ENCODE measurements at places on chromosomes 1 and 21.
A peak's percentile ranks its signal among the peaks of the same experiment; 100 is the strongest.

DNA sequence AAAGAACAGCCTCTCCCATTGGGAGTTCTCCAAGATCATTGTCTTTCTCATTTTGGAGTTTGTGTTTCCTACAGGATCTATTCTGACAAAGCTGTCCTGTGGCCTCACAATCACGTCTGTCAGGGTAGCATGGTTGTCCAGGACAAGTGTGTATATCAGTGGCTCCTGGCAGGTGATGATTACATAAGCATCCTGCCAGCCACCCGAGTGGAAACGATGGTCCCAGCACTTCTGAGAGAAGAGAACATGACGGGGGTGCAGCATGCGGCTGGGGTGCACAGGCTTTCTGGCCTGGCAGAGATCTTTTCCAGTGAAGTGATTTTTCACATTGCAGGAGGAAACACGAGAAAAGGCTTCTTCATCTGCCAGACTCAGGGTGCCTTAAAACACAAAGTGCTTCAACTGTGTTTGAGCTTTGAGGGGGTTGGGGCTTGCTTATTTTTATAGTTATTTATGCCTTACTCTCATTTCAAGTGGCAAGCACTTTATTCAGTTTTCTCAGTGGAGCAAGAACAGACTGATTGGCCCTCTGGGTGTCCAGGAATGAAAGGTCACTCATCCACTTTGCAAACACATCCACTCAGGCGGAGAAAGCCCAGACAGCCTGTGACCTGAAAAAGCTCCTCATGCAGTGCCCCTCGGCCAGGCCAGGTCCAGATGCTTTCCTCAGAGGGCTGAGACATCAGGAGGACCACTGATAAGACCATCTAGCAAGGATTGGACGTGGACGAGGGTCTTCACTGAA is 186.0 kb downstream of the DUSP10 start:
- DNase-seq, result no peak

DNA sequence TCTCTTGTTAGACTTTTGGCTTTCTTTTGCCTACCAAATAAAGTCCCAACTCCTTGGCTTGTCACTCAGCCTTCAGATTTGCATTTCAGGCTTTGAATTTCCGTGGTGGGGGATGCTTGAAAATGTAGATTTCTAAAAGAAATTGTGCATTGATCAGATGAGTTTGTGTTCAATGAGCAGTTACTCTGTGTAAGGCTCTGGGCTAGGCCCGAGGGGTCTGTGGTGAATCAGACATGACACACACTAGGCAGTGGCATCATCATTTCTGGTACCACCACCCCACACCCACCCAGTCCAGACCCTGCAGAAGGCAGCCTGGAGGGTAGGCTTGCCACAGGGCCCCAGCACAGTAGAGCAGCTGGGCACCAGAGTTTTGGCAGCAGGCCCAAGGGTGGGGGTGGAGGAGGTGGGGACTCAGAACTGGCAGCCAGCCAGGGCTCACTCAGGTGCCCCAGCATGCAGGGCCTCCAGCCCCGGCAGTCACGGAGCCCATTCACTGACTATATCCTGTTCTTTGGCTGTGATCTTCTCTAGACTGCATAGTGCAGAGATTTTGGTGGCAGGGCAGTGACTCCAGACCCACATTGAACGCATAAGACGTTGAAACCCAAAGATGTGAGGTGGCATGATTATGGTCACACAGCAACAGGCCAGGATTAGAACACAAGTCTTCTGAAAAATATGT is 97.2 kb upstream of the ARTN start:
- peak; percentile 63 for DNase-seq

GRCh38 chr21:26815197-26815596 is 30.0 kb downstream of the ADAMTS1 start:
- DNase-seq, result no peak

GRCh38 chr1:160826546-160826945 is 30.6 kb downstream of the LY9 start:
- DNase-seq, result no peak

GRCh38 chr1:150534002-150534401 is 15.2 kb upstream of the ADAMTSL4 start:
- no peak for DNase-seq

GRCh38 chr1:236998546-236998945 is 5.7 kb downstream of the MT1HL1 start:
- DNase-seq, result no peak

DNA sequence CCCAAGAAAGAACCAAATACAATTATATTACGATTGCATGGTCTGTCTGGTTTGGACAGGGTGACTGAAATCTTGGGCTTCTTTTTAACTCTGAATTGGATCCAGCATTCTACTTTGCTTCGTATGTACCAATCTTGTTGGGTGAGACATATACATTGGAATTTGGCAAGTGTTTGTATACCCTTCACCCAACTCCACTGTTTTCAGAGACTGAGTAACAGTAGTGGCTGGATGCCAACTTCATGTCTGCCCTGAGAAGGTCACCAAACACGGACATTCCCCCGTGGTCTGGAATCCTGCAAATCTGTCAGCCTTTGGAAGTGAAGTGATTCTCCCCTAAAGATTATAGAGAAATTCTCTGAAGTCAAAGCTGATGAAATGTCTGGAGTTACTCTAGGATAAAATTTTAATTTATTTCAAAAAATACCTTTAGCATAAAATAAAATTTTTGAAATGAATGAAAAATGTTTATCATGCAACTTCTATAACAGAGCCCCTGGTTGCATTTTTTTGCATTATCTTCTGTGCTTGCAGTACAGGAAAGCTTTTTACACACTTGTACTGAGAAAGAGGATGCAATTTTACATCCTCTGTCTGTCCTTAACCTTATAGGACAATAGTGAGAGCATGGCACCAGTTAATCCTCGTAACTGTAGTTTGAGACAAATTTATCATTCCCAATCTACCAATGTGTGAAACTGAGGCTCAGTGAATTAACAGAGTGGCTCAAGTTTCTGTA is 201.8 kb downstream of the DISC1 start:
- no peak for DNase-seq

DNA sequence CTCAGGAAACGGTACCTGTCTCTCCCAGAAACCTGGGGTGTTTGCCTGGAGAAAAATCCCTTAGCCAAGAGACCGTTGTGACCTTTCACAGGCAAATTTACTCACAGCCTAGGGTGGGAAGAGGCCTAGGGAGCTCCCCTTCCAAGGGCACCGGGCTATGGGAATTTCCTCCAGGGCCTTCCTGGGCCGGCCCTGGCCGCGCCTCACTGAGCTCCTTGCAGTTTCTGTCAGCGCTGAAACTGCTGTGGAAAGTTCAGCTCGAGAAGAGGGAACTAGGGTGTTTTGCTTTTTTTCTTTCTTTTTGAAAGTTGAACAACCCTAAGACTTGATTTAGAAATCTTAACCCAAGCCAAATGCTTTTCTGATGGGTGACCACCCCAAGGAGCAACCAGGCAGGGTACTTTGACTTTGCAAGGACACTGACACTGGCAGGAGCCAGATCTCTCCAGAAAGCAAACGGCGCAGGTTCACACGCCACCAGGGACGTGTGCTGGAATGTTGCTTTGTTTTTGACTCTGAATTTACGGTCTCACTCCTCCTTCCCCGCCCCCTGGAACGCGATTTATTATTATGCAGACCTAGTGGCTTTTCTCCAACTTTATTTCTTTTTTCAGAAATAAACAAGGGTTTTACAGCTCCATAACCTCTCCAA is 229.6 kb upstream of the JUN start:
- no peak for DNase-seq

DNA sequence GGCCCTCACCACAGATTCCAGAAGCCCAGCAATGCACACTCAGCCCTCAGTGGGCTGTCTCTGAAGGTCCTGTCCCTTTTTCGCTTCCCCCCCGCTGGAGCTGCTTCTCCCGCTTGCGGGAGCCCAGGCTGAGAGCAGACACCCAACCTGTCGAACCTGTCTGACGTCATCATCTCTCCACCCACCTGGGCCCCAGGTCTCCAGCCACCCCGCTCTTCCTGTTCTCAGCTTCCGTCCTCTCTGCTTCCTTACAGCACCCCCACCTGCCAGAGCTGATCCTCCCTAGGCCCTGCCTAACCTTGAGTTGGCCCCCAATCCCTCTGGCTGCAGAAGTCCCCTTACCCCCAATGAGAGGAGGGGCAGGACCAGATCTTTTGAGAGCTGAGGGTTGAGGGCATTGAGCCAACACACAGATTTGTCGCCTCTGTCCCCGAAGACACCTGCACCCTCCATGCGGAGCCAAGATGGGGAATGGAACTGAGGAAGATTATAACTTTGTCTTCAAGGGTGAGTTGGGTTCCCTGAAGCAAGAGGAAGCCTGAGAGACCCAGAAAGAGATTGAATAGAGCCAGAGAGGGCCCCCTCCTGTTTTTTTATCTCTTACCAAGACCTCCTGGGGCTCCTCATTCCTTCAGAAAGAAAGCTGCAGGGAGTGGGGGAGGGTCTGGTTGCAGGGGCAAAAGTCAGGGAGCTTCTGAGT is at the start of gene RAB25:
RAB25 (plus strand) TSS at position 224 of the 700 bp plus-strand sequence; CDS start at position 465, 241 bp downstream.
- no peak for DNase-seq

- no peak for DNase-seq
Measured at GRCh38 chr21:26800001-26800400, 45.2 kb downstream of the ADAMTS1 start.

Data from stimulated activated CD4-positive, alpha-beta T cell treated with anti-CD3 and anti-CD28 coated beads, Interleukin-12 subunit alpha, Interleukin-12 subunit beta, amount 100 ng/mL, for 4 hours (primary cell).